ENCODE measurements at places on chromosomes 4 and X.

- peak; percentile 3 for DNase-seq
Observed at GRCh38 chrX:93422693-93423092, 250.7 kb downstream of the NAP1L3 start.

GRCh38 chr4:82851885-82852750 is 38.8 kb downstream of the SEC31A start:
- DNase-seq, result peak; percentile 9

GRCh38 chr4:67746797-67747495 is 7.2 kb downstream of the GNRHR start:
- DNase-seq, result peak; percentile 14

DNA sequence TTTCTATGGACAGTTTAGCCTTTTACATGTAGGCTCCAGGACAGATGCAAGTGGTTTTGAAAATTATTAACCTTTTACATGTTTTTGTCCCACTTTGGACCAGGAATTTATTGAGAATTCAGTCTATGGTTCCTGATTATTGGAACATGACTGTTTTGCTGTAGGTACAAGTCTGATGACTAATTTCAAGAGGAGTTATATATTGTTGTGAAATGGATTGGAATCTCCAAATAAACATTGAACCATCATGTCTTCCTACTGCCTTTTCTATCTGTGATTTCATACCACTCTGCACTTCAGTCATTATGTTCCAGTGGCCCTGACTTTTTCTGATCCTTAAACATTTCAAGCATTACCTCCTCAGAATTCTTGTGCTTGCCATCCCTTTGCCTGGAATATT is 35.9 kb downstream of the TBC1D19 start:
- DNase-seq, result no peak

GRCh38 chr4:110059556-110060191 is 138.7 kb downstream of the ELOVL6 start:
- DNase-seq, result peak; percentile 33

GRCh38 chr4:39227906-39228305 is 45.6 kb downstream of the WDR19 start:
- DNase-seq, result no peak

DNA sequence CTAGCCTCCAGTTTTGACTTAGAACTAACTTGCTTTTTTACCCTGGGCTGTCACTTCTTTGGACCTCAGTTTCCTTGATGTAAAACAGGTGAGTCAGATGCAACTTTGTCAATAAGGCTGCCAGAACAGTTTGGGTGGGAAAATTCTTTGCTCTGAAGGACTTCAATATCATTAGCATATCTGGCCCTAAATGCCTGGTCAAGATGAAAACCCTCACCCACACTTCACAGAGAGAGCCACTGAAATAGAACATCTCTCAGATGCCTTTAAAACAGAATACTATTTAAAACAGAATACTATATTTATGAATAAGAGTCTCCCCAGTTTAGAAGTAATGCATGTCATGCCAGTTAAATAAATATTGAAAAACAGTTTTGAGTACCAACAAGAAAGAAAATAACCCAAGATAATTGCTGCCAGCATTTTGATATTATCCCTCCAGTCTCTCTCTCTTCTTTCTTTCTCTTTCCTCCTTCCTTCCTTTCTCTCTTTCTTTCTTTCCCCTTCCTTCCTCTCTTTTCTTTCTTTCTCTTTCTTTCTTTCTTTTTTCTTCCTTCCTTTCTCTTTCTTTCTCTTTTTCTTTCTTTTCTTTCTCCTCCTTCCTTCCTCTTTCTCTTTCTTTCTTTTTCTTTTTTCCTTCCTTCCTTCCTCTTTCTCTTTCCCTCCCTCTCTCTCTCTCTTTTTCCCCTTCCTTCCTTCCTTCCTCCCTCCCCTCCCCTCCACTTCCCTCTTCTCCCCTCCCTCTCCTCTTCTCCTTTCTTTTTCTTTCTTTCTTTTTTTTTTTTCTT is 32.8 kb upstream of the SHISA3 start:
- no peak for DNase-seq

DNA sequence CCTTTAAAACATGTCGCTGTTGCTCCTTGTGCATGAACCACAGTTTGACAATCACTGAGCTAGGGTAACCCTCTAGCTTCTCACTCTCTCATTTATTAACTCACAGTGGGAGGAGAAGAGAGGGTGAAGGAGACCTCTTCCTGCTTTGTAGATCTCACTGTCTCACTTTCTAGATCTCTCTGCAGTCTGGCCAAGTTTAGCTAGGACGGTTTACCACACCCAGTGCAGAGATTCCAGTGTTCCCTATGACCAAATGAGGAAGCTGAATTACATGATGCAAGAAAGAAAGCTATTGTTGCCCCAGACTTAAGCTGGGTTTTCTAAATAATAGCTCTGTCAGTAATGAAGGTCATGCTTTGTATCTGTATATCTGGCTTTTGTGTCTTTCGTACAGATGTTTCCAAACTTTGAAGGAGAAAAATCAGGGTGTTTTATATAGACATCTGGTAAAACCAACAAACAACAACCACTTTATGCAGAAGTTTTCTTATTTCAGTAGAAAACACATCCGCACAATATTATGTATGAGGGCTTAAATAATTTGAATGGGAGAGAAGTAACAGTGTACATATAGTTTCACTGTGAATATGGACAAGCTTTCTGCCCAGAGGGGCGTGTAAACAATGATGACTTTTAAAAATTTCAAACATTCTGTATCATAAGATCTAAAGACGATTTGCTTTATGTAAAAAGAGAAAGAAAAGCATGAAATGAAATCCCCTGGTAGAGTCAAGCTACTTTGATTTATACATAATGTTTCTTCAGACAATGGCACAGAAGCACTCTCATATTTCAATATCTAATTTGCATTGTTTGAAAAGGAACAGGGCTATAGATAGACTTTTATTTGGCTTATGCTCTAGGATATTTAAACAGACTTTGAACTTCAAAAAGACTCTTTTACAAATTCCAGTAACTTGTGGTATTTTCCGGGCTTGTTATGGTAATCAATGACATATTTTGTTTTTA is 582.3 kb downstream of the FSTL5 start:
- DNase-seq, result no peak

- DNase-seq, result no peak
Observed at GRCh38 chr4:149993030-149993429, 85.2 kb upstream of the DCLK2 start.

GRCh38 chrX:39705290-39705689 is 392.5 kb downstream of the BCOR start:
- no peak for DNase-seq

- DNase-seq, result no peak
Observed at GRCh38 chr4:111045992-111046391, 423.1 kb upstream of the PITX2 start.

DNA sequence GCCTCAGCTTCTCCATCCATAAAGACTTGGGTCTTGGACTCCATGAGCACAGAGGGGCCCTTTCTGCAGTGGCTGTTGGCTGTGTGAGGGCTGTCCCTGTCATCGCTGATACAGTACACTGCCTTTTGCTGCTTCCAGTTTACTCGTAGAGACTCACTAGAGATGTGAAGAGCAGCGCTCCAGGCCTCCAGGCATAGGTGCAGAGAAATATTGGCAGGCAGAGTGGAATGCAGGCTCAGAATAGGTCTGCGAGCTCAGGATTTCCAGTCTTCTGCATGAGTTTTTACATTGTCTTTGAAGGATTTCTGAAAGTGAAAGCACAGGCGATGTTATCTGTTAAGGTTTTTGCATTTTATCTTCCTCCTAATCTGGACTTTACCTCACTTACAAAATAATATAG is 97.4 kb downstream of the AASDH start:
- no peak for DNase-seq

GRCh38 chrX:153825042-153825441 is 5.3 kb downstream of the PDZD4 start:
- no peak for DNase-seq

DNA sequence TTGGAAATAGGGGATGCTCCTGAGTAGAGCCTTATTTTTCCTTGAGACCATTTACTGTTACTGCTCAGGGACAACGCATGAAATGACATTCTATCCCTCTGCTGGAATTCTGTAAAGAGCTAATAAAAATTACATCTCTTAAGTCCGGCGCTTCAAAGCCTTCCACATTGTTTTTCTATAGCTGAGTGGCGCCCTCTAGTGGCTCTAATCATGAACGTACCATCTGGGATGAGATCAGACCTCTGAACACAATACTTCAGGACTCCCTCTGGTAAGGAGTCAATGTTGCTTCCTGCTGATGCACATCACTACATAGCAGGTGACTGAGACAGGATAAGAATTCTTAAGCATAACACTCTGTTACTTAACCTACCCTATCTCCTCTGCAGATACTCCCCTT is 6.0 kb downstream of the HMGN5 start:
- peak; percentile 22 for DNase-seq

- no peak for DNase-seq
Observed at GRCh38 chr4:8112672-8113071, 45.9 kb downstream of the ABLIM2 start.

- no peak for DNase-seq
Observed at GRCh38 chr4:30727409-30727808, 7.2 kb downstream of the PCDH7 start.

DNA sequence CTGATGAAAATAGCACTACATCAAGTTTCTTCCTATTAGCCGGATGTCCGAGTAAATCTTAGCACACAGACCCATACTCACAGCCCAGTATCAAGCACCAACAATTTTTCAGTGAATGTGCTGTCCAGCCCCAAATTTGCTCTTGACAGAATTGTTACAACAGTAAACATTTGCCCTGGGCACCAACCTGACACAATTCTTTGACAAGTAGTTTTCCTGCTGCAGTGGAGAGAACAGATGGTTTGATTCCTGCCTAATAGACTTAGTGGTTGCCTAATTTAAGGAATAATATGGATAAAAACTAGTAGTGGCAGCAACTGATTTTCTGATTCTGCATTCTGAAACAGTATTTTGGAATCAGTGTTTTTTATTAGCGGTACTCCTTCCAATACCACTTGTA is 253.6 kb downstream of the SLC39A8 start:
- DNase-seq, result no peak

- DNase-seq, result no peak
Observed at GRCh38 chrX:118694638-118695037, 32.8 kb upstream of the IL13RA1 start.

- DNase-seq, result no peak
Observed at GRCh38 chr4:163217505-163217904, 50.8 kb upstream of the NAF1 start.

DNA sequence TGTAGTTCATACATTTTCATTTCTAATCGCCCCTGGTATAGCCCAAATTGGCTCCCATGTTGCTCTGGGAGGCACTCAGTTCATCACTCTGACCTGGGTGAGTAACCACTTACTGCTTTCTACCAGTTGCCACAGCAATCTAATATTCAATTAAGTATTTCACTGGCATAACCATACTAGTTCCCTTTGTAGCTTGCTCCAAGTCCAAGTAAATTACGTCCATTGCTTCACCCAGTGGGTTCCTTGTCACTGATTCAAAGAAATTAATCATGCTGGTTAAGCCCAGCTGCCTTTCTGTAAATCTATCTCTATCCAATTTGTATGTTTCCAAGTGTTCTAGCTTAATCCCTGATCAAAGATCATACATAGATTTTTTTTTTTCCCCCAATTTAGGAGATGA is 92.0 kb upstream of the CBR4 start:
- DNase-seq, result no peak

DNA sequence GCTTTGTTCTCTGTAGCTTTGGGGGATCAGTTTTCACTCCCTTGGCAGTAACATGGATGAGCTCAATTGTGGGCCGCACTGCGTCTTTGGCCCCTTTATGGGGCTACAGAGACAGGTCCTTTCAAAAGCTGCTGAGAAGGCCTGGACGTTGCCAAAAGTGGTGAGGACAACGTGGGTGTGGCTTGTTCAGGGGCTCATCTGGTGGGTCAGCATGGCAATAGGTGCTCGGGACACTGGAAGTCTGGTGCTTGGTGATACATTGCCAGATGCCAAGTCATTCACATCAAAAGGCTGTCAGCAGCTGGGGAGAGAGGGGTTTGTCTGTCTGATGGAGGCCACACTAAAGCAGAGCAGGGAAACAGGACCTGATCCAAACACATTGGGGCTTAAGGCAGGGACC is 149.8 kb upstream of the EOLA2 start:
- DNase-seq, result no peak

DNA sequence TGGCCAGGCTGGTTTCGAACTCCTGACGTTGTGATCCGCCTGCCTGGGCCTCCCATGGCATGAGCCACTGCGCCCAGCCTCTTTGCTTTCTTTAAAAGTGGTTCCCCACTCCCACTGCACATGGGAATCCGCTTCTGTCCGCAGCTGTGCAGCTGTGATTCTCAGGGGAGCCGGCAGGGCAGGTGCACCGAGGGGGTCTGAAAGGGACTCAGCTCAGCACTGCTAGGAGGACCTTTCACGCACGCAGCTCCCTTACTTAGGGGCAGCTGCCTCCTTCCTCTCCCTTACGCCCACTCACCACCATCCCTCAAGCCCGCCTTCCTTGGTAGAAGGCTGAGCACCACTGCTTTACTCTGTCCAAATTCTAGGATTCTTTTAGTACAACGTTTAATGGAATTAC is 40.4 kb upstream of the CYP4V2 start:
- DNase-seq, result no peak

GRCh38 chrX:68822641-68823410 is 6.0 kb upstream of the EFNB1 start:
- no peak for DNase-seq

GRCh38 chr4:40515398-40516293 is 114.0 kb downstream of the RBM47 start:
- peak; percentile 78 for DNase-seq

DNA sequence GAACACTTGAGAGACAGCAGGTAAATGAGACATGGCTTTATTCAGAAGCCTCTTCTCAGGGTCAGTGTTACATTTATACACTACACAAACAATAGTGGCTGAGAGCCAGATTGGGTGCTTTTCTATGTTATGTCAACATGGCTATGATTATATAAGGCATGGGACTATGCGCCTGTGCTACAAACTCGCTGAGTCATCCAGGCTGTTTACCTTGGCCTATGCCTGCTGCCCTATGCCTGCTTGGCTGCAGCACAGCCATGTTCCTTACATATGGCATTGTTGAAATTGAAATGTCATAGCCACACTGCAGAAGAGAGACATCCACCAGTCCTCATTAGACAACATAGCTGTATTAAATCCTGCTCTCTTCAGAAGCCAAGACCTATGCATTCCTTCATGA is 236.3 kb upstream of the NWD2 start:
- DNase-seq, result no peak
